Sigmoid colon (tissue), 7 donors: ENCODE measurements at places on chromosomes 11 and 22. TPM values are rescaled to one million over a fixed set of nuclear protein-coding genes. Genes with fewer than 3 reads are reported as not detected.
A peak's percentile ranks its signal among the peaks of the same experiment; 100 is the strongest.

Gene GSTT4
- total RNA-seq, result not detected

Gene GRIA4
- 2.5 TPM for total RNA-seq

Gene TNNI2
- total RNA-seq, result not detected

Gene CALCA
- total RNA-seq, result 0.36 TPM

Gene SCGB2A2
- total RNA-seq, result not detected

DNA sequence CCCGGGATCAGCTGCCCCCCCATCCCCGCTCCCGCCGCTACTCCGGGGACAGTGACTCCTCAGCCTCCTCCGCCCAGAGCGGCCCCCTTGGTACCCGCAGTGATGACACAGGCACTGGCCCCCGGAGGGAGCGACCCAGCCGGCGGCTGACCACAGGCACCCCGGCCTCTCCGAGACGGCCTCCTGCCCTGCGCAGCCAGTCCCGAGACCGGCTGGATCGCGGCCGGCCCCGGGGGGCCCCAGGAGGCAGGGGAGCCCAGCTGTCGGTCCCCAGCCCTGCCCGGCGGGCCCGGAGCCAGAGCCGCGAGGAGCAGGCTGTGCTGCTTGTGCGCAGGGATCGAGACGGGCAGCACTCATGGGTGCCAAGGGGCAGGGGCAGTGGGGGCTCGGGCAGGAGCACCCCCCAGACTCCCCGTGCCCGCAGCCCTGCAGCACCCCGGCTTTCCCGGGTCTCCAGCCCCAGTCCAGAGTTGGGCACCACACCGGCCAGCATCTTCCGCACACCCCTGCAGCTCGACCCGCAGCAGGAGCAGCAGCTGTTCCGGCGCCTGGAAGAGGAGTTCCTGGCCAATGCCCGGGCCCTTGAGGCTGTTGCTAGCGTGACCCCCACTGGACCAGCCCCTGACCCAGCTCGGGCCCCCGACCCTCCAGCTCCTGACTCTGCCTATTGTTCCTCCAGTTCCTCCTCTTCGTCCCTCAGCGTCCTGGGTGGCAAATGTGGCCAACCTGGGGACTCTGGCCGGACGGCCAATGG is 3.9 kb downstream of the RASL10A start:
- no peak for DNase-seq
- H3K27me3 ChIP-seq, result peaks cover 28% of the 10 kb centered on the region
- no peaks in the 10 kb centered on the region for H3K36me3 ChIP-seq
- peaks cover 78% of the 10 kb centered on the region for H3K4me1 ChIP-seq
- peak overlapping the region; percentile 90 for H3K27ac ChIP-seq
- peak overlapping the region; percentile 29 for H3K4me3 ChIP-seq

GRCh38 chr22:25930788-25931310 is 188.9 kb downstream of the MYO18B start:
- H3K27me3 ChIP-seq, result peaks cover 14% of the 10 kb centered on the region
- H3K4me3 ChIP-seq, result no peak overlapping the region
- no peak overlapping the region for H3K27ac ChIP-seq
- no peaks in the 10 kb centered on the region for H3K4me1 ChIP-seq

DNA sequence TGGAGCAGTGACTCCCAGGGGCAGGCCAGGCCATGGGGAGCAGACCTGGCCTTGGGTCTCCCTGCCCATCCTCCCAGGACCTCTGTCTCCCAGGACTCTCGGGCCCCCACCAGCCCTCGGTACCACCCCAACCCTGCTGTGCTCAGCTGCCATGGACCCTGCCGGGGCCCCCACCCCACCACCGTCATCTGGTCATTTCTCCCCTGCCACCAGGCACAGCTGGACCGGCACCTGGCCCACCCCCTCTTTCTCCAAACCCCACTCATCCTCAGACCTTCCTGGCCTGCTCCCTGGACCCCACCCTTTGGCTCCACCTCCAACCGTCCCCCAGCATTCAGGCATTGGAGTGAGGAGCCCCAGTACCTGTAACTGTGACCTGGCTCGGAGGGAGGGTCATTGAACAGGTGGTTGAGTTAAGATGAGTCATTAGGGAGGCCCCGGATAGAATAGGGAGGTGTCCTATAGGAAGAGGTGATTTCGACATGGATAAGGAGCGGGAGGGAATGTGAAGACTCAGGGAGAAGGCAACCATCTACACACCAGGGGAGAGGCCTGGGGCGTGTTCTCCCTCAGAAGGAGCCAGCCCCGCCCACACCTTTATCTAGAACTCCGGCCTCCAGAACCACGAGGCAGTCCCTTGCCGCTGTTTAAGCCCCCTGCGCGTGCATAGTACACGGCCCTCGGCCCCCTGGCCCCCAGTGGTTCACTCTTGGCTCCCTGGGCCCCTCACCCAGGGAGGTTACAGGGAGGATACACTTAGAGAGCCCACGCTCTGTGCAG is 1395.9 kb downstream of the BRD1 start:
- H3K36me3 ChIP-seq, result no peaks in the 10 kb centered on the region
- H3K4me1 ChIP-seq, result no peaks in the 10 kb centered on the region
- H3K27me3 ChIP-seq, result peaks cover 11% of the 10 kb centered on the region
- no peak overlapping the region for H3K27ac ChIP-seq

DNA sequence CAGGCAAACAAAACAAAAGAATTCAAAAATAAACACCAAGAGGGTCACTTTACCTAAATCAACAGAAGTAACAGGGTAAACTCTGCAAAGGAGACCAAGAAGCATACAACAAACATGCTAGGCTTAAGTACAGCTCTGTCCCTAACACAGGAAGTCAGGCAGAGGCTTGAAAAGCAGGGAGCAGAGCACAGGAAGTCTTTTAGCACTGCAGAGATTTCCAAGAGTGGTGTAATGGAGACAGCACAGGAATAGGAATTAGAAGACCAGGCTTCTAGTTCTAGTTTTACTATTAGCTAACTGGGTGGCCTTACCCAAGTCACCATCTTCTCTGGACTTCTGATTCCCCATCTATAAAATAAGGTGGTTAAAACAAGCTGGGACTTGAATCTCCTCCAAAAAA is 1.9 kb downstream of the RBFOX2 start:
- H3K4me3 ChIP-seq, result peak overlapping the region; percentile 64
- H3K36me3 ChIP-seq, result no peaks in the 10 kb centered on the region
- peak overlapping the region; percentile 97 for H3K27ac ChIP-seq
- H3K4me1 ChIP-seq, result peaks cover 60% of the 10 kb centered on the region
- no peak for DNase-seq
- no peaks in the 10 kb centered on the region for H3K27me3 ChIP-seq

- H3K4me3 ChIP-seq, result no peak overlapping the region
- DNase-seq, result no peak
- H3K4me1 ChIP-seq, result no peaks in the 10 kb centered on the region
- H3K36me3 ChIP-seq, result no peaks in the 10 kb centered on the region
- peak overlapping the region; percentile 70 for H3K27ac ChIP-seq
- H3K27me3 ChIP-seq, result no peaks in the 10 kb centered on the region
These were observed 3.9 kb downstream of the MYEOV start for GRCh38 chr11:69297787-69298266.

DNA sequence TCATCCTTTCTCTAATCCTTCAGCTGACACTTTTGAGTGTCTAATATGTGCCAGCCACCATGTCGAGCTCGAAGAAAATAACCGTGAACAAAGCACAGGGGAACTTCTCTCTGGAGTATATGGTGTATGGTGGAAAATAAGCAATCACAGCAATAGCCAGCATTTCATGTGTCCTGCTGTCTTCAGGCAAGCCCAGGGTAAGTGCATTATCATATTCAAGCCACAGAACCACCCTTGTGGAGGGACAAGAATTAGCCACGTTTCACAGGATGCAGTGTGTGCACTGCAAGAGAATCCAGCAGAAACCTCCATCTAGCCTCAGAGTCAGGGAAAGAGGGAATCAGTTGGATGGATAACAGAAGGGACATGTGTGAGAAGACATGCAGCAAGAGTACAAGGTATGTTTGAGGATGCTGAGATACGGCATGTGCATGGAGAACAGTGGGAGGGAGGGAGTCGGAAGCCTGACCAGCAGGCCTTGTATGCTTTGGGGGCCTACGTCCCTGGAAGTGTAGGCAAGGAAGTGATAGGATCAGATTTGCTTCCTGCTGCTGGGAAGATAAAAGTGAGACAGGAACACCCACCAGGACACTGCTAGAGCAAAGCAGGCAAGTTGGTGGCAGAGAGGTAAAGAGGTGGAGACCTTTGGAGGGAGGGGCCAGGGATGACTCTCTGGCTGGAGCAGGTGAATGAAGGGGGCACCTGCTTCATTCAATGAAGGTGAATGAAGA is 14.7 kb upstream of the GNAZ start:
- no peak overlapping the region for H3K4me3 ChIP-seq
- no peak for DNase-seq
- no peak overlapping the region for H3K27ac ChIP-seq
- no peaks in the 10 kb centered on the region for H3K4me1 ChIP-seq
- no peaks in the 10 kb centered on the region for H3K36me3 ChIP-seq

GRCh38 chr11:61847914-61848581 is 19.9 kb downstream of the FADS2 start:
- peaks cover 82% of the 10 kb centered on the region for H3K36me3 ChIP-seq
- H3K27ac ChIP-seq, result no peak overlapping the region
- no peak for DNase-seq

DNA sequence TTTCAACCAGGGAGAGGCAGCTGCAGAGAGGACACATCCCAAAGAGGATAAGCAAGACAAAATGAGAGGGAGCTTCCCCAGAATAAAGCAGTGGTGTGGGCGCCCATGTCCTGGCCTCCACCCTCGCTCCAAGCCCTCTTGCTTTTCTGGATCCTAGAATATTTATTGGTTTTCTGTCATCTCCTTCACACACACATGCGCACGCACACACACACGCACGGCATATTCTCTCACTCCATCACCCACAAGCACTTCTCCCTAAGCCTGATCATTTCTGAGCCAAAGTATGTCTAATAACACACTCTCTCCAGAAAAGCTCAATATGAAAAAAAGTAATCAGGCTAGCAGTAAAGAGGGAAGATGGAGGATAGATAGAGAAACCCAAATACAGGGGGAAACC is 7.6 kb downstream of the IGSF9B start:
- H3K27me3 ChIP-seq, result no peaks in the 10 kb centered on the region
- no peak overlapping the region for H3K4me3 ChIP-seq
- H3K4me1 ChIP-seq, result peaks cover 96% of the 10 kb centered on the region

DNA sequence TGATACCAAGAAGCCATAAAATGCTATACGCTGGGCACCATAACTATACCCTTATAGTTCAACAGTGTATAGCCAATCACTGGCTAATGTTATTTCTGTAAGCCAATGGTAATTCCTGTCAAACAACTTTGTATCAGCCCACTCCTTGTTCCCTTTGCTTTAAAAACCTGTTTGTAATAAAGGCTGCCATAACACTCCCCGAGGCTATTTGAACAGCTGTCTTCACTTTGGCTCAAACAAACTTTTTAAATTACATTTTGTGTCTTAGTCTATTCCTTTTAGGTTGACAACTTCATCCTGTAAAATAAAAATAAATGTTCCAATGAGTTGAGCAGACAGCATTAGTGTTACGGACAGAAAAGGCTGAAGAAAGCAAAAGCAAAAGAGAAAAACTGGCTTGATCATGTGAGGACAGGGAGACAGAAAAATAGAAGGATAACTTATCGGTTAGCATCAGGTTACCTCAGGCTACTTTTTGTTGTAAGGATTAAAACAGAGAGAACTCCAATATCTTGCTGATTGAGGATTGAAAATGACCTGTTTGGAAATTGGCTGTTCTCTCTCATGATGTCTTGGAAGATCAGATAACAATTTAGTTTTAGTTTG is 95.0 kb downstream of the AASDHPPT start:
- no peak overlapping the region for H3K4me3 ChIP-seq
- H3K36me3 ChIP-seq, result no peaks in the 10 kb centered on the region
- DNase-seq, result no peak
- H3K4me1 ChIP-seq, result no peaks in the 10 kb centered on the region
- no peaks in the 10 kb centered on the region for H3K27me3 ChIP-seq

DNA sequence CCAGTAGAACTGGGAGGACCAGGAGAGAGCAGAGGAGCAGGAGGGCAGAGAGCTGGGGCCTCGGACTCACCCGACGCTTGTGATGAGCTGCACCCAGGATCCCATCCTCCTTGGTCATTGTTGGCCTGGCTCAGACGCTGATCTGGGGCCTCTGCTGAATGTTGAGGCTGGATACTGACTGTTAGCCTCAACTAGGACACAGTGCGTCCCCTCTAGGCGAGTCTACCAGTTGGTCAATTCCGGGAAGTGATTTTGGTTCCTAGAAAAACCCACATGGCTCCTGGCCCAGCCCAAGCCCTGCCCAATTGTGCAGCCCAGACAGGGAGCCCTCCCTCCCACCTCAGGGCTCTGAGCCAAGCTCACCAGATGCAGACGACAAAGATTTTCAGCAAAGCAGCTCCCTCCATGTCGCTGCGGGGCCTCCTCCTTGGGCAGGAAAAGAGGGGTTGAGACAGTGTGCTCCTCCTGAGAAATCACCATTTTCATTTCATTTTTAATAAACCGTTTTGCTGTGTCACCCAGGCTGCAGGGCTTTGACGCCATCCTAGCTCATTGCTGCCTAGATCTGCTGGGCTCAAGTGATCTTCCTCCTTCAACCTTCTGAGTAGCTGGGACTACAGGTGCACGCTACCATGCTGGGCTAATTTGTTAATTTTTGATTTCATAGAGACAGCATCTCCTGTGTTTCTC is at the start of gene APOL4:
TSS of gene APOL4 (minus strand) at position 180 of the 690 bp plus-strand sequence. CDS start at position 105, 75 bp downstream.
- H3K27me3 ChIP-seq, result no peaks in the 10 kb centered on the region
- peaks cover 18% of the 10 kb centered on the region for H3K4me1 ChIP-seq
- H3K36me3 ChIP-seq, result no peaks in the 10 kb centered on the region

- no peaks in the 10 kb centered on the region for H3K27me3 ChIP-seq
- no peak for DNase-seq
- peaks cover 8% of the 10 kb centered on the region for H3K4me1 ChIP-seq
- H3K27ac ChIP-seq, result no peak overlapping the region
These were observed 113.5 kb downstream of the SOX6 start for GRCh38 chr11:16242806-16243205.

- no peaks in the 10 kb centered on the region for H3K4me1 ChIP-seq
- H3K27me3 ChIP-seq, result no peaks in the 10 kb centered on the region
- peak overlapping the region; percentile 99 for H3K27ac ChIP-seq
These were observed 1.5 kb downstream of the SF1 start for GRCh38 chr11:64776875-64777274.
